ENCODE measurements at places on chromosomes 16 and 17.

DNA sequence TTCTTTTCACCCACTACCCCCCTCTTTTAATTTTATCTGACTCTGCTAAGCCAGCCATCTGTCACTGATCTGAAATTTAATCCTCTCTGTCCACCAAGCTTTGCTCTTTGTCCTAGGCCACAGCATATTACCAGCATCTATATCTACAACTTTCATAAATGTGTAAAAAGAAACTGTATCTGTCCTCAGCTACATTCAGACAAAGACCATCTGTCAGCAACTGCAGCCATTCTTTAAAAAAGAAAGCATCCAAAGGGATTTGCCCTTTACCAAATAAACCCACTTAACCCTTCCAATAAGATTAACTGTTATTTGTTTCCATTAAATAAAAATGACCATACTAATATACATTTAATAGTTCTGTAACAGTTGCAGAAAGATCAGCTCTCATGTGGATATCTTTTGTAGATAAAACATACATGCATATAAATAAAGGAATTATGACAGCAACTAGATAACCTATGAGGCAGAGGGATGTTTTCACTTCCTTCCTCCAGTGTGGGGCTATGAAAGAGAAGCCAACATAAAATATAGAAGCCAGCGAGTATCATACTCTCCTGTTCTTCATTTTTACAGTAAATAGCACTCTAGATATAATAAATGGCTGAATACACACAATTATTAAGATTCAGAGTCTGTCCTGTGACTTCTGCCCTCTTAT lies 602.5 kb upstream of the SALL1 start:
- DNase-seq = no peak

- no peak for DNase-seq
Observed at GRCh38 chr16:53974484-53975080, 270.6 kb downstream of the FTO start.

DNA sequence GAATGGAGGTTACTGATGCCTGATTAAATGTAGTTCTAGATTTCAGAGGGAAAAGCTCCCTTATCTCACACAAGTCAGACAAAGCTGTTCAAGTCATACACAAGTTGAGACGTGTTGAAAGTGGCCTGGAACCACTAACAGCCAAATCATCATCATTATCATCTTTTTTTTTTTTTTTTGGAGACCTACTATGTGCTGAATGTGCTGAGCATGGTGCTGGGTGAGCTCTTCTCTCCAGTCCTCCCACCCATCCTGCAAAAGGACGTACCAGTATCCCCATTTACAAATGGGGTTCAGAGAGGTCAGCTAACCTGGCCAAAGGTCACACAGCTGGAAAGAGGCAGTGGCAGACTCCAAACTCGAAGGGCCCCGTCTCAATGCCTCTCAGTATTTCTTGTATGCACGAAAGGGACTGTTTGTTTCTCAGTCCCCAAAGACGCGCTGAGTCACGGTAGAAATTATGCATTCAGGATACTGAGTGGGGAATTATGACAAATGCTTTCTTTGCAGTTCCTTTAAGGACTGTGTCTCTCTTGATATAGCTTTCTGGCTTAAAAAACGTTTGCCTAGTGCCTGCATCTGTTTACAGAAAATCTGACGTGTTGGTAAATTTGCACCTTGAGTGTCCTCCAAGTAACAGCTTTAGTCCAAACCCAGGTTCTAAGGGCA lies 235.5 kb downstream of the XYLT1 start:
- no peak for DNase-seq

DNA sequence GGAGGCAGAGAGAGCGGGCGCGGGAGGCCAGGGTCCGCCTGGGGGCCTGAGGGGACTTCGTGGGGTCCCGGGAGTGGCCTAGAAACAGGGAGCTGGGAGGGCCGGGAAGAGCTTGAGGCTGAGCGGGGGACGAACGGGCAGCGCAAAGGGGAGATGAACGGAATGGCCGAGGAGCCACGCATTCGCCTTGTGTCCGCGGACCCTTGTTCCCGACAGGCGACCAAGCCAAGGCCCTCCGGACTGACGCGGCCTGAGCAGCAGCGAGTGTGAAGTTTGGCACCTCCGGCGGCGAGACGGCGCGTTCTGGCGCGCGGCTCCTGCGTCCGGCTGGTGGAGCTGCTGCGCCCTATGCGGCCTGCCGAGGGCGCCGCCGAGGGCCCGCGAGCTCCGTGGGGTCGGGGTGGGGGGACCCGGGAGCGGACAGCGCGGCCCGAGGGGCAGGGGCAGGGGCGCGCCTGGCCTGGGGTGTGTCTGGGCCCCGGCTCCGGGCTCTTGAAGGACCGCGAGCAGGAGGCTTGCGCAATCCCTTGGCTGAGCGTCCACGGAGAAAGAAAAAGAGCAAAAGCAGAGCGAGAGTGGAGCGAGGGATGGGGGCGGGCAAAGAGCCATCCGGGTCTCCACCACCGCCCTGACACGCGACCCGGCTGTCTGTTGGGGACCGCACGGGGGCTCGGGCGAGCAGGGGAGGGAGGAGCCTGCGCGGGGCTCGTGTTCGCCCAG lies 1.2 kb upstream of the CBX4 start:
- DNase-seq = peak; percentile 74

DNA sequence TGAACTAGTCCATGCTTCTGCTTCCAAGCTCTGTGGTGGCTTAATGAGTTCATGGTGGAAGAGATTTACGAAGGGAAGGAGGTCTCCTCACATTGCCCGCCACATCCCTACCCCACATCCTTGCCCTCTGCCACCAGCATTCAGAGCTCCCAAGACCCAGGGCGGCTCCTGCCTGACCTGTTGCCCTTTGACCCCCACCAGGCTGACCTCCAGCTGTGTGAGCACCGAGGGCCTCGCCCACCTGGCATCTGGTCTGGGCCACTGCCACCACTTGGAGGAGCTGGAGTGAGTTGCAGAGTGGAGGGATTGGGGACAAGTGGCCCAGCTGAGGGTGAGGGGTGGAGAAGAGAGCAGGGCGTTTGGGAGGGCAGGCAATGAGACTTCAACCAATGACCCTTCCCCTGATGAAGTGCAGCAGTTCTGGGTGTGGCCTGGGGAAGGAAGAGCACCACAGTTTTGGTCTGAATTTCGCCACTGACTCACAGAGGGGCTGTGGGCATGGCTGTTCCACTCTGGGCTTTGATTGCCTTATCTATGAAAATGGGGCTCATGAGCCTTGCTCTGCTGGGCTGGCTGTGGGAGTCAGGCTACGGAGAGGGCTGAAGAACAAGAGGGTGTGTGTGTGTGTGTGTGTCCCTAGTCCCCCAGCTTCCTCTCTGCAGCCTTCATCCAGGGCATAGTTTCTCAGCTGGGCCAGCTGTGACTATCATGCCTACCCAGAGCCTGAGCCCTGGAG lies 22.6 kb upstream of the CPNE2 start:
- DNase-seq = no peak

GRCh38 chr17:260031-260791 lies 78.8 kb upstream of the DOC2B start:
- no peak for DNase-seq

DNA sequence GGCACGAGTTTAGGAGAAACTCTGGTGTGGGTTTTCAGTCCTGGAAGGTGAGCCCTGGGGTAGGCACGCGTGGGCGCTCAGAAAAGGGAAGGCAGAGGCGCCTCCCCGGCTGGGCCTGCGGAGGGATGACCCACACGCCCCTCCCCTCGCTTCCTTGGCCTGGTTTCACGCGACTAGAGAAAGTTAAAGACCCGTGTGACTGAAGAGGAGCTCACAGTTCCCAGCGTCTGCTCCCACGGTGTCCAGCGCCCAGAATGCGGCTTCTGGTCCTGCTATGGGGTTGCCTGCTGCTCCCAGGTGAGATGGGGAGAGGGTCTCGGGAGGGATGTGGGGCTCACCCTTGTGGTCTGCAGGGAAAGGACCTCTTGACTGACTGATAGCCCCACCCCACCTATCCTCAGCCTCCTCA lies at the start of gene CD300LG:
TSS of gene CD300LG (plus strand) at position 214 of the 409 bp plus-strand sequence. CDS start at position 255, 41 bp downstream.
- peak; percentile 42 for DNase-seq

DNA sequence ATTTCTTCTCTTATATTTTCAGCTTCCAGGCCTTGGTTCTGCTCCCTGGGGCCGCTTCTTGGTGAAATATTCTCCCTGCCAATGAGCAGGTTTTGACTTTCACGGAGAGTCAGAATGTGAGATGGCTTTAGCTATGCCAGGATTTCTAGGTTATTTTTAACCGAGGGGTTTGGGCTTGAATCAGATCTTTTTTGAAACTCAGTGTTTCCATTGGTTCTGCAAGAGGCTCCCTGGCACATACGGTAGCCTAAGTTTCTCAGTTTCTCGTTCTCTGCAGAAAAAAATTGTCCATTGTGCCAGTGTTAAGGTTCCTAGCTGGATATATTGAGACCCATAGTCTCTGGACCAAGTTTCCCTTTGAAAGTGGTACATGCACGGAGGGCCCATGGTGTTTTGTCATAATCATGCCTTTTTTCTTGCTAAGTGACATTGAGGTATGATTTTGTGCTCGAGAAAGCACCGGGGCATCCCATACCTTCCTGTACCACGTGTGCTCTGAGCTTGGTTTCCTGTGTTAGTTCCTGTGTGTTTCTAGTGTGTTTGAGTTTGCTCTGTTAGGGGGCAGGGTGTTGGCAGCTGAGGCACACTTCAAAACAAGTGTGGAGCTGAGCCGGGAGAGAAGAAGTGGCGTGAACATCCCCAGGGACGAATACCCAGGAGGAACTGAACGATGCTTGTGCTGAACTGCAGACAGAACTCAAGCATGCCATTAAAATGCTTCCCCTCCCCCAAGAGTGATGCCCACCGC lies 127.2 kb downstream of the HS3ST3B1 start:
- DNase-seq = no peak

DNA sequence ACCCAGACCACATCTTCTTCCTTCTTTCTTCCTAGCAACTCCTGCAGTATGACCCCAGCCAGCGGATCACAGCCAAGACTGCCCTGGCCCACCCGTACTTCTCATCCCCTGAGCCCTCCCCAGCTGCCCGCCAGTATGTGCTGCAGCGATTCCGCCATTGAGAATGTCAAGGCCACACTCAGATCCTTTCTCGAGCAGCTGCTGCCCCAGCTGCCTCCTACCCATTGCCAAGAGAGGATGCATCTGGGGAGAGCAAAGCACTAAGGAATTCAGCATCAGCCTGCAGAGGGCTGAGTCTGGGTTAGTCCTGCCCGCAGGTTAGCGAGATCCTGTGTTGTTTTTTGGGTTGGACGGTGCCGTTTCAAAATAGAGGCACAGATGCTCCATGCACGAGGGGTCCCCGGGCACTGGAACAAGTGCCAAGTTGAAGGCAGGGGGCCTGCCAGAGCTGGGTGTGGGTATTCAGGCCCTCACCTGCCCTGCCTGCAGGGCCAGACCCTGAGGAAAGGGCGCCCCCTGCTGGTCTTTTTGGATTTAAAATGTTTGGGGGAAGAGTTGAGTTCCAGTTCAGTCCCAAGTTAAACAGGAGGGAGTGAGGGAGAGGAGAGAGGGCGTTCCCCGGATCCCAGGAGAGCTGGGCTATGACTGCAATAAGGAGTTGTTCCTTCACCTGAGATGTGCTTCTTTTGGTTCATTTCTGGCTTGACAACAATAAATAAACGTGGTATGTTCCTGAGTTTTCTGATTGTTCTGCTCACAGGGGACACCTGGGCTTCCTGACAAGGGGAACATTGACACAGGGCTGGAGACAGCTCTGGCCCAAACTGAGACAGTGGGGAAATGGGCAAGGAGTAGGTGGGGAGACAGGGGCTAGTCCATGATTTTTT lies 4.9 kb downstream of the CDK3 start:
- DNase-seq = peak; percentile 91

DNA sequence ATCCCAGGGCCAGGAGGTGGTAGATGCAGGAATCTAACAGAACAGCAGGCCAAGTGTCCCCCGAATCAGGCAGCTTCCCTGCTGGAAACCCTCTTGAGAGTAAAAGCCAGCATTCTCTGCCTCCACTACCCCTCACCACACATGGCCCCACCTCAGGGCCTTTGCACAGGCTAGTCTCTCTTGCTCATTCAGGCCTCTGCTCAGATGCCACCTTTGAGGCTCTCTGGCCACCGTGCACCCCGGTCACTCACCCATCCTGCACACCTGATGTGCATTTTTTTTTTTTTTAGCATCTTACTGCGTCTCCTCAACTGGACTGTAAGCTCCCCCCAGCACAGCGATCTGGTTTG lies 34.5 kb upstream of the GSE1 start:
- no peak for DNase-seq

GRCh38 chr17:74959826-74960515 lies 12.6 kb downstream of the HID1 start:
- DNase-seq = no peak

- DNase-seq = no peak
Observed at GRCh38 chr17:65514082-65514481, 47.4 kb downstream of the AXIN2 start.

- DNase-seq = peak; percentile 74
Observed at GRCh38 chr17:41785091-41785858, 1.2 kb downstream of the JUP start.

DNA sequence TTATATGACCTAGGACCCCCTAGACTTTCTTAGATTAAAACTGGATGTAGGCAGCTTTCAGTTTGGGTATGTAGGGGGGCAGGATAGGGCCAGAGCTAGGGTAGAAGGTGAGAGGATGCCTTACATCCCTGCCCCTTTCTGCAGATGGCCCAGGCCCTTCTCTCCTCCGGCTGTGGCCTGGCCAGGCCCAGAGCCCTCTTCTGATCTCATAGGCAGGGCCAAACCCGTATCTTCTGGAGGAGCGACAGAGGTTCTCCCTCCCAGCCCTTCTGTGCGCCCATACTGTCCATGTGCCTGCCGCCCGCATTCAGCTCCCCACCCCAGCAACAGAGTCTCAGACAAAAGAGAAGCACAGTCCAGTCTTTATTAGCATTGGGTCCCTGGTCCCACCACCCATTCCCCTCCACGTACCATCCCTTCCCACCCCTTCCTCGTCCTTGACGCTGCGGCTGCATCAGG lies 2.0 kb upstream of the TSPOAP1 start:
- no peak for DNase-seq

DNA sequence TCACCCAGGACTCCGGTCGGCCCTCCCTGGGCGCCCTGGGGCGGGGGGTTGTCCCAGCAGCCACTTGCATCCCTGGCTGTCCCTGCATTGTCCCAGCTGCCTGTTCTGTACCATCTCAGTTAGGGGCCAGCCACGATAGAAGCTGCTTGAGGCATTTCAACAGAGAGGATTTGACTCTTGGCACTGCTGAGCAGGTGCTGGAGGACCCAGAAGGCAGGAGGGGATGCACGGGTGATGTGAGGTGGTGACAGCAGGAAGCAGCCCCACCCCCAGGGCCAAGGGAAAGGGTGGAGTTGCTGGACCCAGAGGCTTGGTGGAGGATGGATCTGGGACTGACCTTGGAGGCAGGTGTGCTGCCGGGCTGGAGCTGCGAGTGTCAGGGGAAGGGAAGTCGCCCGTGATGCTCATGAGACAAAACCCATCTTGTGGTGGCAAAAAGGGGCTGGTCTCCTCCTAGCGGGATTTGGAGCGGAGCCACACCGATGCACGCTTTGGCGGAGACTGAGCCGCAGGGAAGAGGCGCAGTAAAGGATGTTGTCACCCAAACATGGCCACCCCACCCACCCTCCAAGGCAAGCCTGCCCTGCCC lies 188.0 kb upstream of the GSE1 start:
- no peak for DNase-seq

GRCh38 chr16:88610909-88611812 lies 27.2 kb upstream of the IL17C start:
- DNase-seq = no peak

GRCh38 chr17:4097165-4097960 lies 45.5 kb downstream of the ZZEF1 start:
- DNase-seq = no peak

GRCh38 chr17:63930951-63931575 lies 1.1 kb downstream of the CD79B start:
- no peak for DNase-seq

Measured in right hindlimb (tissue), 1 donor.